ENCODE measurements at places on chromosomes 7 and 10.

DNA sequence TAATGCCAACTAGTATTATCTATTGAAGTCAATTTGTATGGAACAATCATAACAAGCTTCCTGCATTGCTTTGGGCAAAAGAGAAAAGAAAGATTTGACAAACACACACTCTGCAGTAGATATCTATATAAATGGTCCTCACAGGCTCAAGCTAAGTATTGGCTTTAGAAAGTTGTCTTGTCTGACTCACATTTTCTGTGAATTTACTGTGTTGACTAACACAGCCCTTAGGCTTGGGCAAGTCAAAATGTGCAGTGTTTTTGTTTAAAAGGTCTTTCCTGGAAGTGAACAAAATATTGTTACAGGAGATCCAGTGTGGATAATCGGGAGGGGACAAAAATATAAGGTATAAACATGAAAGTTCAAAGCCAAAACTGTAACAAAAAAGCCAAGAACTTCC lies 194.4 kb downstream of the RELN start:
- DNase-seq = no peak

- no peak for DNase-seq
Observed at GRCh38 chr7:117912421-117912820, 39.2 kb upstream of the CTTNBP2 start.

GRCh38 chr10:51985336-51985735 lies 285.9 kb upstream of the CSTF2T start:
- DNase-seq = no peak

DNA sequence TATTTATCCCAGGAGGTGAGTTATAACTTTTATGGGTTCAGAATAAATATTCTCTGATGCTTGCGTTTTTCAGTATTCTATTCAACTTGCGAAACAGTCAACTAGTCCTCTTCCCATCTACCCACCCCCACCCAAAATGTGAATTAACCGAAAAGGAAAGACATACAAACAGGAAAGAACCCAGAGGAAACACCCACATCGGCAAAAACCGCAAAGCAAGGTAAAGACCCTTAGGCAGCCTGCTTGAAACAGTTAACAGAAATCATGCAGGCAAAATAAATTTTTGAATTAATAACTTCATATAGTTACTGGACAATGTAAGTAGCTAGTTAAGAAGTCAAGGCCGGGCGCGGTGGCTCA lies 5.4 kb downstream of the ZC3HAV1 start:
- no peak for DNase-seq

DNA sequence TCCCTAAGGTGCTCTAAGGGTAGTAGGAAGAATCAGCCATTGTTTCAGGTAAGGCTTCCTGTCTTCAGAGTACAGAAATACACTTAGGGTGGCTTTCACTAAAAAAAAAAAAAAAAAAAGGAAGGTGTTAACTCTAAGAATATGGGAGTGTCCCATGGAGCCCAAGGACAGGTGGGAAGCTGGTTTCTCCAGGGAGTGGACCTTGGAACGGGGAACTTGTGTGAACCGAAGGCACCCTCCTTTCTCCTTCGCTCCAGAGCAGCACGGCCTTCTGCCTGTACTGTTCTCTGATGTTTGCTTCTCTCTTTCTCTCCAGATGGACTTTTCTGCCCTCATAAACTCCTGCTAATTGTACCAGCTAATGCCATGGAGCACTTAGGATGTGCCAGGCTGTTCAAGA lies 6.2 kb downstream of the OPALIN start:
- no peak for DNase-seq

GRCh38 chr10:61592581-61592980 lies 70.1 kb upstream of the CABCOCO1 start:
- no peak for DNase-seq

- DNase-seq = no peak
Observed at GRCh38 chr10:96919785-96920430, 87.8 kb downstream of the LCOR start.

DNA sequence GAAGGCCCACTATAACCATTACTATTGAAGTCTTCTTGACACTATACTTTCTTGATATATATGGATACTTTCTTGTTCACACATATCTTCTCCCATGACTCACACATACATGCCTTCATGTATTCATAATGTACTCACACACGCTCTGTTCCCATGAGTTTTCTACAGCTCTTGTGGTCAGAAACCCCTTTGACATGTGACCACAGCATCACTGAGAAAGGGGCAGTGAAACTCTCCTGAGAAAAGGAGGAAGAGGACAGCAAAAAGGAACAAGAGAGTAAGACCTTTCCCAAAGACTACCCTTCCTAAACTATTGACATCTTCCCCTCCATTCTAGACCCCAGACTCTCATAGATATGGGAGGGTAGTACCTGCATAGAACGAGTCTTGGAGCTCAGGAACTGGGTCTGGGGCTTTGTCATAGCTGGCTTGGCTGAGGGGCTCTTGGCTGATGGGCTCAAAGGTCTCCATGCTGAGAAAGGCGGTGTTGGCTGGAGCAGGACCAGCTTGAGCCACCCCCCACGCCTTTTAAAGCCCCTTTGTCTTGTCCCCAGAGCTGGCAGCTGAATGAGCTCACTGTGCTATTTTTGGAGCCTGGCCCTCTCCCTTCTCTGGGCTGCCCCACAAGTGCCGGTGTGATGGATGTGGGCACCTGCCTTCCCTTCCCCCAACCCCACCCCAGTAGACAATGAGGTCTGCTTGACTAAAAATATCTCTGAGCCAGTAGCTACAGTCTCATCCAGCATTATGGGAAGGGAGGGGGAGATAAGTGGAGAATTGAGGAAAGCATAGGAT lies 5.1 kb downstream of the SYNPO2L start:
- DNase-seq = peak; percentile 92

- no peak for DNase-seq
Observed at GRCh38 chr7:6831018-6831725, 5.1 kb upstream of the CCZ1B start.

DNA sequence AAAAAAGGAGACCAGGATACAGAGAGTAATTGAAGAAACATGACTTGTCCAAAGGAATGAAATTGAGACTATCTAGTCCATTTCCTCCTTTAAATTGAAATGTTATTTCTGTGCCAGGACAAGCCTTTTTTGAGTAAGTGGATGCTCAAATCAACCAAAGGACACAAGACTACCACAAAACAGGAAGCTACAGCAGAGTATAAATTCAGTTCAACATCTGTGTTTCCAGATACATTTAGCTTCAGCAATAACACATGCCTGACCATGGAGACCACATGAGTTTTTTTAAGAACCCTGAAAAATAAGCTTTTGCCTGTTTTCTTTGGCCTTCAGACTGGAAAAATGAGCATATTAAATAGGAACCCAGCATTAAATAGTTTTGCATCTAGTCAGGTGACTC lies 707.5 kb downstream of the ZWINT start:
- no peak for DNase-seq

Data from fibroblast of skin of right quadriceps (primary cell).